Activated naive CD8-positive, alpha-beta T cell treated with anti-CD3 and anti-CD28 coated beads, Interleukin-2, amount 50 U/mL, for 24 hours (primary cell): ENCODE measurements at places on chromosomes 6 and 20.

- DNase-seq: no peak
Measured at GRCh38 chr20:43017241-43018030, 172.3 kb downstream of the PTPRT start.

- DNase-seq: no peak
Measured at GRCh38 chr6:160248538-160248937, 10.1 kb downstream of the SLC22A2 start.

GRCh38 chr20:35285806-35286076, 1.2 kb upstream of the EIF6 start:
- DNase-seq: no peak

GRCh38 chr20:53995949-53996348, 74.4 kb downstream of the BCAS1 start:
- DNase-seq: no peak

- no peak for DNase-seq
Measured at GRCh38 chr6:7406743-7407142, 17.1 kb downstream of the RIOK1 start.

DNA sequence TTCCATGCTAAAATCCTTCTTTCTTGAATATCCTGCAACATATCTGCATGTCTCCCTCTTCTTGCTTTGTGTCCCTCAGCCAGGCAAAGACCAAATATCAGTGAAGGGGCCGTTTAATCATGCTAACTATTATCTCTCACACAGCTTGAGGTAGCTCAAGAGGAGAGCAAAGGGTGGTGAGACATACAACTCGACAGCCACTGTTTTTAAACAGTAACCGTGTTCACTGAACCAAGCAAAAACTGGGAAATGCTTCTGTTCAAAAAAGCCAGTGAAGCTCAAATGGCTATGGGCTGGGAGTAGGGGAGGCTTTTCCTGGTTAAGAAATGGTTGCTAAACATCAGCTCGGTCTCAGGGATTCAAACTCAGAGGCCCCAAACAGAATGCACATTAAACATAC, 83.4 kb downstream of the MAP7 start:
- no peak for DNase-seq

DNA sequence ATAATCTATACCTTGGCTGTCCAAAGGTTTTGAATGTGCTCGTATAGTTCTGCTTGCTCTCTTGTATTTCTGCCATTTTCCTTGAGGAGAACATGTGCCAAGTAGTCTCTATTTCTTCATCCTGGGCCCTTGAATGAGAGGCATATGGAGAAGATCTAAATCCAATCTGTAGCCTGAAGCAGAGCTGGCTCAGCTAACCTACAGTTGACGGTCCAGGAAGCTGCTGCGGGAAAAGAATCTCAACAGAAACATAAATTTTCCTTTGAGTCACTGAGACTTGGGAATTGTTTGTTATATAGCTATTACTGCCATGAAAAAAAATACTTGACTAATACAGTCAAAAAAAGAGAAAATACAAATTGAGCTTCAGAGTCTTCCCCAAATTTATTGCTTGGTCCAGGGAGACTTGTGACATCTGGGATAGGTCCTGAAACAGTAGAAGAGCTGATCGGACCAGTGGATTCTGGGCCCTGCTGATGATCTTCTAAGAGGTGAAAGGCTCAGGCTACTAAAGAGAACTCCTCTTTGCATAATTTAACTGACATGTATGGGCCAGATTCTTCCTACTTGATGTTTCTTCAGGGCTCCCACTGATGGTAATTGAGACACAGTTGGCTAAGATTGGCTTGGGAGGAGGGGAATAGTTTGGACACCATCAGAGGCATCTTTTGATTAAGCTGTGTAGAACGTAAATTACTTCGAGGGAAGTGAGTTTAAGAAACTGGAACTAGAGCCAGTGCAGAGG, 29.9 kb upstream of the PLCB4 start:
- no peak for DNase-seq

DNA sequence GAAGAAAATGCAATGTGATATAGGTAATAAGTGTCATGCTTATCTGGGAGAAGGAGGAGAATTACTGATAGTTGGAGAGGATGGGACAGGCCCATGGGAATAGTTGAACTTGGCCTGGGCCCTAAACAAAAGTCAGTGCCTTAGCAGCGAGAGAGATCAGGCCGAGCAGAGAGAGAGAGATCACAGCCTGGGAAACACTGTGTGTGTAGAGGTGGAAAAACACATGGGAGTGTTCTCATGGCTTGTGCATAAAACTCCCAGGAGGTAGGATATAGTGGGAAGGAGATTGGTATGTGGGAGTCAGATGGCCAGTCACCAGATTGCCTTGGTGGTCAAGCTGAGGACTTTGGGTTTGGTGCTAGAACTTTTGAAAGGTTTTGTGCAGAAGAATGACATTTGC, 47.6 kb downstream of the FIG4 start:
- DNase-seq: no peak

DNA sequence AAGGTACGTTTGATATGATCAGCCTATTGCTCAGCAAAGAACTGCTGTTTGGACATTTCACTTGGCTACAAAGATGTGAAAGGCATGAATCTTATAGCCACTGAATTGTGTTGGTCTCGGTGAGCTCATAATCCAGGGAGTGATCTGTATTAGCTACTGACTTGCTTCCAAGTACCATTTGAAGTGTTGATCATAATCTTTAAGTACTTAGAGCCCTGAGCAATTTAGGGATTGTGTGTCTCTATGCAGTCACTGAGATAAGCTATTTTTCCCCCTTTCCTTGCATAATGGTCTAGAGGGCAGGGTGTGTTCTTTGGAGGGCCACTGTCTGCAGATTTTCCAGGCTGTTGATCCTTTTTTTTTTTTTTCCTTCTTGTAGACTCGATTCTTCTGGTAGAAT, 393.6 kb downstream of the ESR1 start:
- DNase-seq: no peak

DNA sequence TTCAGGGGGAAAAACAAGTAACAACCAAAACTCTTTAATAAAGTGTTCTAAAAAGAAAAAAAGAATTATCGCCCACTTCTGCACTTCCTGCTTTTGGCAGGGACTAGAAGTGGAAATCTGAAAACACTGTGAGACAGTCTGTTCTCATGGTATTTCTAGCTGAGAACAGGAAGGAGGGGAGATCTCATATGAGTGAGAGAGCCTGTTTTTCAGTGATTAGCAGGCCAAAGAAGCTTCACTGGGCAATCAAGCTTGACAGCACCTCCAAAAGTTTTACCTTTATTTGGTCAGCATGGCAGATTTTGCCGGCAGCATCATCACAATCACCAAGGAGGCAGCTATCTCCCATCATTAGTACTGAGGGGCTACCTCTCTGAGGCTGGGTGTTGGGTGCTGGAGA, 79.5 kb upstream of the ATXN1 start:
- DNase-seq: no peak

GRCh38 chr20:25052255-25053194, 5.4 kb downstream of the ACSS1 start:
- DNase-seq: no peak

DNA sequence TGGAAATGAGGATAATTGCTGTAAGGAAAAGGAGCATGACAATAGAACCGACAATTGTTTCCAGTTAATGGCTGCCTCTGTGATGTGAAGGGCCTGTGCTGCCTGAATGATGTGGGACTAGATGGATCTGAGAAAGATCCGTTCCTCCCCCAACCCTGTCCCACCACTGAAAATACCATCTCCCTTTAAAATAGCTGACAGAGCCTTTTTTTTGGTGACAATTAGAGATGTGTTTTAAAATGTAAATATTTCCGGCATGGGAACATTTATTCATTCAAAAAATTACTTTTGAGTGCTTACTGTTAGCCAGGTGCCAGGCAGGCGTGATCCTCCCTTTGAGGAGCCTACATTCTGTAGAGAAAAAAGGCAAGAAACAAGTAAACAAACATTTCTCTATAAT, 72.4 kb upstream of the SUPT3H start:
- DNase-seq: no peak

DNA sequence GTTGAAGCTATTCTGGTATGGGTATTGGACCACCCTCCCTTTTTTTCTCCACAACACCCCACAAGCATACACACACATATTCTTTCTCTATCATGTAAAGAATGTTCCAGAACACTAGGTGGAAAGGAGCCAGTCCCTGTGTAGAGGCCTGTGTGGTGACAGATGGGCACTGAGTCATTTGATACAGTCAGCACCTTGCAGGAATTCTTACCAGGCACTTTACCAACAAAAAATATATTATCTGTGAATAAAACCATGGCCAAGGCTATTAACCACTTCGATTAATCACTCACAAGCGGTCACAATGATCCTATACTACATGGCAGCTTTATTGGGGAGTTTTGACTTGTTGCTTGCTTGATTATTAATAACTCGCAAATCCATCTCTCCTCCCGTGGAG, 149.5 kb downstream of the BFSP1 start:
- no peak for DNase-seq

DNA sequence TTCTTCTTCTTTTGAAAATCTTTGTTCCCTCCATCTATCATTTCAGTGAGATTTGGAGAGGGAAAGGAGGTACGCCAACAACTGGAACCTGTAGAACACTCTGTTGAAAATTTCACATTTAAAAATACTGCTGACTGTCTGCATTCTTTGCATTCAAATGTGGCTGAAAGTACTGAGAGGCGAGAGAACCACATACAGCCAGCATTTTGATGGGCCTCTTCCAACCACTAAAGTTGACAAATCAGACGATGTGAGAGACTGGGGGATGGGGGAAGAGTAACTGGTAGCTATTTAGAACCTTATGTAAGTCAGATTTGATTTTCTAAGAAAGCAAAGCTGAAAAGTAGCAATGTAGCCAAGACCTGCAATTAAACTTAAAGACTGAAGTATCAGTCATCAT, 77.5 kb downstream of the FKBP5 start:
- peak; percentile 15 for DNase-seq

DNA sequence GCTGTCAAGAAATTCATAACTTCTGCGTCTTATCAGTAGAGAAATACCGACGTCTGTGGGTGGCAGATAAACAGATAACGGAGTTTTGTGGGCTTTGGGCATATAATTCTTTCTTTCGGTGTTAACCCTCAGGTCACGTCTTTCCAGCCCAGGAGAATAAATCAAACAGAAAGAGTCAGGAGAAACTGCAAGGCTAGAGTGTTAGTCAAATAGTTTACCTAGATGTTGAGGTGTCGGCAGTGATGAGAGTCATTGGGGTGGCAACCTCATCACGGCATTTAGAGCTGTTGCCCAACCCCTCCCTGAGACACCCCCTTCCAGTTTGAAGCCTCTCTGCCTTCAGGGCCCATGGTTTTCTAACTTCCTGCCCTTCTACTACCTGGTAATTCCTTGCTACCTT, 49.5 kb downstream of the ADTRP start:
- peak; percentile 58 for DNase-seq

- no peak for DNase-seq
Measured at GRCh38 chr6:83114164-83114563, 46.7 kb downstream of the DOP1A start.
